Naive B cell (primary cell): ENCODE measurements at places on chromosomes 6 and 20. TPM values are rescaled to one million over a fixed set of nuclear protein-coding genes. Genes with fewer than 3 reads are reported as not detected.
A peak's percentile ranks its signal among the peaks of the same experiment; 100 is the strongest.

The NKAPL gene
- not detected for polyA plus RNA-seq

- no peak for DNase-seq
- H3K4me3 ChIP-seq, result no peak overlapping the region
- H3K27me3 ChIP-seq, result no peaks in the 10 kb centered on the region
- no peak overlapping the region for H3K27ac ChIP-seq
- H3K4me1 ChIP-seq, result peaks cover 20% of the 10 kb centered on the region
These were observed 70.9 kb downstream of the ATG5 start for GRCh38 chr6:106254636-106255035.

GRCh38 chr6:37954791-37955190 is 135.3 kb downstream of the ZFAND3 start:
- no peak overlapping the region for H3K27ac ChIP-seq
- H3K4me3 ChIP-seq, result no peak overlapping the region
- H3K4me1 ChIP-seq, result peaks cover 25% of the 10 kb centered on the region
- no peak for DNase-seq
- H3K36me3 ChIP-seq, result no peaks in the 10 kb centered on the region
- no peaks in the 10 kb centered on the region for H3K27me3 ChIP-seq

DNA sequence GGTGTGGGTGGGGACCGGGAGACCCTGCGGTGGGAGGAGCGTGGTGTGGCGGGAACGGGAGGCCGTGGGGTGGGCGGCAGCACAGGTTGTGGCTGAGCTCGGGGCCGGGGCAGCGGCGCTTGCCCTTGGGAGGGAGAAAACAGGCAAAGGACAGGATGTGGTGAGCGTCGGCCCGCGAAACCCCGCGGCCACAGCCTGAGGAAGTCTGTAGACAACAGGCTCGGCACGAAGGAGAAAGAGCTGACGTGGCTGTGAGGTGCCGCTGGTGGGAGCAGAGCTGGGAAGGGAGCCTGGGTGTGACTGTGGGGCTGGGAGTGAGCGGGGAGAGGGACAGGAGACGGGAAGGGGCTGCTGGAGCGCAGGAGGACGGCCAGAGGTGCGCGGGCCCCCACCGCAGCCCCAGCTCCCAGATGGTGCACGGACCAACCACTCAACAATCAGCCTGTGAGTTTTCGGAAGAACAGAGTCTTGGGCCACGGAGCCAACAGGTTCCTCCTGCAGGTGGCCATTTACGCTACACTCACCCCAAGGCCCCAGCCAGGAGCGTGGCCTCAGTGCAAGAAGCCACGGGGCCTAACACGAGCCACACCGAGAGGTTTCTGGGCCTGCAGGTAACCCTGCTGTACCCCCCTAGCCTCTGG is 202.8 kb downstream of the DLL1 start:
- H3K27me3 ChIP-seq, result no peaks in the 10 kb centered on the region
- H3K4me3 ChIP-seq, result peak overlapping the region; percentile 87
- peak overlapping the region; percentile 99 for H3K27ac ChIP-seq
- peak; percentile 60 for DNase-seq
- peaks cover 38% of the 10 kb centered on the region for H3K4me1 ChIP-seq

- H3K27me3 ChIP-seq, result no peaks in the 10 kb centered on the region
- H3K36me3 ChIP-seq, result peaks cover 4% of the 10 kb centered on the region
These were observed 76.3 kb upstream of the PHACTR2 start for GRCh38 chr6:143601504-143601903.

The TNFRSF6B gene
- polyA plus RNA-seq, result not detected

The RIOK1 gene
- 22.8 TPM for polyA plus RNA-seq
